Fibroblast of skin of abdomen (primary cell): ENCODE measurements at places on chromosomes 5 and 9.

DNA sequence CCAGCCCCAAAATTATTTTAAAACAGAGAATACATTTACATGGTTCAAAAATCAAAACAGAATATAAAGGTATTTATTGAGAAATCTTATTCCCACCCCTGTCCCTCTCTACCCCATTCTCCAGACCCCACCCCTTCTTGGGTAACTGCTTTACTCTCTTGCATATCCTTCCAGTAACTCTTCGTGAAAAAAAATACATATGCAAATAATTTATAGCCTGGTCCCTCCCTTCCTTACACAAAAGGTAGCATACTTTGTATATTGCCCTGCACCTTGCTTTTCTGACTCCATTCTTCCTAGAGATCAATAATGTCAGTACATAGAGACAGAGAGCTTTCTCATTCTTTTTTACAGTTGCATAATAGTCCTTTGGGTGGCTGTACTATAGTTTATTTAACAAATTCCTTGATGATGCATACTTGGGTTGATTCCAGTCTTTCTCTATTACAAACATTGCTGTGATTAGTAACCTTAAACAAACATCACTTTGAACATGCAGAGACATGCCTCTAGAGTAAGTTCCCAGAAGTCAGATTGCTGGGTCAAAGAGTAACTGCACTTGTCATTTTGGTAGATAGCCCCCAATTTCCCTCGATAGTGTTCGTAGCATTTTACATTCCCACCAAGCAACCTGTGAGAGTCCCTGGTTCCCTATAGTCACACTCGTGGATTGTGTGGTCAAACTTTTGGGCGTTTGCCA is 47.9 kb downstream of the STOM start:
- peak; percentile 87 for DNase-seq

- no peak for DNase-seq
Measured at GRCh38 chr9:91101611-91102168, 260.0 kb downstream of the AUH start.

GRCh38 chr5:124515497-124516245 is 230.8 kb downstream of the ZNF608 start:
- no peak for DNase-seq

DNA sequence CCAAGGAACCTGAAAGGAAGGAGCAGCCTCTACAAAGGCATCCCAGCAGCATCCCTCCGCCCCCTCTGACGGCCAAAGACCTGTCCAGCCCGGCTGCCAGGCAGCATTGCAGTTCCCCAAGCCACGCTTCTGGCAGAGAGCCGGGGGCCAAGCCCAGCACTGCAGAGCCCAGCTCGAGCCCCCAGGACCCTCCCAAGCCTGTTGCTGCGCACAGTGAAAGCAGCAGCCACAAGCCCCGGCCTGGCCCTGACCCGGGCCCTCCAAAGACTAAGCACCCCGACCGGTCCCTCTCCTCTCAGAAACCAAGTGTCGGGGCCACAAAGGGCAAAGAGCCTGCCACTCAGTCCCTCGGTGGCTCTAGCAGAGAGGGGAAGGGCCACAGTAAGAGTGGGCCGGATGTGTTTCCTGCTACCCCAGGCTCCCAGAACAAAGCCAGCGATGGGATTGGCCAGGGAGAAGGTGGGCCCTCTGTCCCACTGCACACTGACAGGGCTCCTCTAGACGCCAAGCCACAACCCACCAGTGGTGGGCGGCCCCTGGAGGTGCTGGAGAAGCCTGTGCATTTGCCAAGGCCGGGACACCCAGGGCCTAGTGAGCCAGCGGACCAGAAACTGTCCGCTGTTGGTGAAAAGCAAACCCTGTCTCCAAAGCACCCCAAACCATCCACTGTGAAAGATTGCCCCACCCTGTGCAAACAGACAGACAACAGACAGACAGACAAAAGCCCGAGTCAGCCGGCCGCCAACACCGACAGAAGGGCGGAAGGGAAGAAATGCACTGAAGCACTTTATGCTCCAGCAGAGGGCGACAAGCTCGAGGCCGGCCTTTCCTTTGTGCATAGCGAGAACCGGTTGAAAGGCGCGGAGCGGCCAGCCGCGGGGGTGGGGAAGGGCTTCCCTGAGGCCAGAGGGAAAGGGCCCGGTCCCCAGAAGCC is 30.8 kb downstream of the CD180 start:
- DNase-seq = peak; percentile 73

DNA sequence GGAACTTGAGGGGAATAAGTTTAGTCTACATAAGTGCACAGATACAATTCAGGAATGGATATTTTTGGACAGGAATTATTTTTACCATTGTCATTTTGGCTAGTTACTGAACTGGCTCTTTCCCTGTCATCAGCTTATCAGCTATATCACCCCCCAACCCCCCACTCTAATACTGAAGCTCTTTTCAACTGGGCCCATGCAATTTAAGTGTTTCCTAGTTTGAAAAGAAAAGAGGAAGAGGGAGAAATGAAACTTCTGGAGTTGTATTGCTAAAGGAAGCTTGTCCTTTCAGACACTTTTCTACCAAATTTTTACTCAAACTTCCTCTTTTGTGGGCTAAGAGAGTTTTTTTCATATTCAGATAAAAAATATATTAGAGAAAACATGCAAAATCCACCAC is 18.5 kb upstream of the TIMD4 start:
- DNase-seq = no peak

- no peak for DNase-seq
Measured at GRCh38 chr9:125421166-125421565, 159.5 kb downstream of the GAPVD1 start.
